ENCODE measurements at places on chromosomes 5 and 9.

DNA sequence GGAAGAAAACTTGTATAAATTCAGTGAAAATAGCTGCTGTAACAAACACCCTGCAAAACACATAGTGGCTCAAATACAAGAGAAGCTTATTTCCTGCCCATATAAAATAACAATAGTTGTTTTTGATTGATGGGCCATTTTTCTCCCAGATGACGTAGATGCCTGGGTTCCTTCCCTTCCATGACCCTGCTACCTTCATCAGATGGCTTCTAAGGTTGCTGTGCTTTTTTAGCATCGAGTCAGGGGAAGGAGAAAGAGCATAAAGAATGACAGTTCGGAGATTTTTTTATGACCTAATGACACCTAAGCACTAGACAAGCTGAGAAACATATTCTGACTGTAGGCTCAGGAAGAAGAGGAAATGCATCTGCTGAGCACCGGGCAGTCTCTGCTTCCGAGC lies 34.7 kb upstream of the DPYSL3 start:
- no peak for DNase-seq

DNA sequence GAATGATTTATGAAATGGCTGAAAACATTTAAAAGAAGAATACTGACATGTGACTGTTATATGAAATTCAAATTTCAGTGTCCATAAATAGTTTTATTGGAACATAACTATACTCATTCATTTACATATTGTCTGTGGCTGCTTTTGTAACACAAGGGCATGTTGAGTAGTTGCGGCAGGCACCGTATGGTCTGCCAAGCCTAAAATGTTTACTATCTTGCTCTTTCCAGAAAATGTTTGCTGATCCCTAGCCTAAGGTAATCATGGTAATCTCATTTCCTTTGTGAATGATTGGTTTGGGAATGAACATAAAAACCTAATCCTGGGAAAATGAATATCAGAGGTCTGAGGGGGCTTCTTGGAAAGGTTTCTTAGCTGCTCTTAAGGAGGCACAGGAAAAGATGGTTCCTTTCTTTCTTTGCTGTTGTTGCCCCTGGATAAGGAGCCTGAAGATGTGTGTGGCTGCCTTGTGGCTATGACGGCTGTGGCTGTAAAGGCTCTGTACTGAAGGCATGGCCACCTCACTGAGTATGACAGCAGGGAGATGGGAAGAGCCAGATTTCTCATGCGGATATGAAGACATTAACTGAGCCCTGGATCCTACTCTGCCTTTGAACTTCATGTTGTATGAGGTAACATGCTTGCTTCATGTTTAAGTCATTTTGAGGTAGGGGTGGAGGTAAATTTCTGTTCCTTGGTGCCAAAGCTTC lies 419.4 kb upstream of the CLINT1 start:
- DNase-seq = no peak

GRCh38 chr9:6054280-6055099 lies 39.1 kb upstream of the RANBP6 start:
- DNase-seq = no peak

DNA sequence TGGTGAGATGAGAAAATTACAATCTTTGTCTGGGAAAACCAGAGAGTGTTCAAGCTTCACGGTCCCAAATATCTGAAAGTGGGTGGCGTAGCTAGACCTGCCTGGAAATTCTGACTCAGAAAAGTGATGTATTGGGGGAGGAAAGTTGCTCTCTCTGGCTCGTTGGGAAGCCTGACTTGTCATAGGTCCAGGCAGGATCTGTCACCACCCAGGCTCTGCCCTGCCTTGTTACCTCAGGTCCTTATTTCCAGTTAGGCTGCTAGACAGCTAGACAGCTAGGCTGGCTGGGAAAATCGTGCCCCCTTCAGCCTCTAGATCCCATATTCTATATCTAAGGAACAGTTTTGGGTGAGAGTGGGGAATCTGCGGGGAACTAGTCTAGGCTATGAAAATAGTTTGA lies 41.0 kb upstream of the HCN1 start:
- no peak for DNase-seq

DNA sequence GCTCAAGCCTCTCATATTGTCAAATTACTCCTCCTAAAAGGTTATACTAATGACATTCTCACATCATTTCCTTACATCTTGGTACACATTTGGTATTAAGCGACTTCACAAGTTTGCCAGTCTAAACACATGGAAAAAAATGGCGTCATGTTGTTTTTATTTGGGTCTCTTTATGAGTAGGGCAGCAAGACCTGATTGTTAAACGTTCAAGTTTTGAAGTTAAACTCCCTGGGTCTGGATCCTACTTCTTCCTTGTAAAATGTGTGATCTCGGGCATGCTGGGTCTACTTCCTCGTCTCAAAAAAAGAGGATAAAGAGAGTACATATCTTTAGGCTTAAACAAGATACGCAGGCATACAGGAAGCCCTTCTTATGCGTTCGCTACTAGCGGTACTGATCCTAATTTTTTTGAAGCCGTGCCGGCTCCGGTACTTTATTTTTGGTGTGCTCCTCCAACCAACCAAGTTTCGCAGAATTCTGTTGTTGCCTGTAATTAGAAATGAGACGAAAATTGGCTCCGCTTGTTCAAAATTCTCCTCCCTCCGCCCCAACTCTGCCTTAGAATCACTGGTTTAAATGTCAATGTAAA lies 596 bp upstream of the CDC37L1 start:
- no peak for DNase-seq

GRCh38 chr9:121729769-121730562 lies 78.5 kb downstream of the DAB2IP start:
- no peak for DNase-seq

- no peak for DNase-seq
Observed at GRCh38 chr5:53169933-53170332, 60.4 kb upstream of the MOCS2 start.

- DNase-seq = no peak
Observed at GRCh38 chr5:112228667-112229066, 190.4 kb downstream of the EPB41L4A start.

- DNase-seq = no peak
Observed at GRCh38 chr5:62001640-62002039, 304.4 kb upstream of the KIF2A start.

DNA sequence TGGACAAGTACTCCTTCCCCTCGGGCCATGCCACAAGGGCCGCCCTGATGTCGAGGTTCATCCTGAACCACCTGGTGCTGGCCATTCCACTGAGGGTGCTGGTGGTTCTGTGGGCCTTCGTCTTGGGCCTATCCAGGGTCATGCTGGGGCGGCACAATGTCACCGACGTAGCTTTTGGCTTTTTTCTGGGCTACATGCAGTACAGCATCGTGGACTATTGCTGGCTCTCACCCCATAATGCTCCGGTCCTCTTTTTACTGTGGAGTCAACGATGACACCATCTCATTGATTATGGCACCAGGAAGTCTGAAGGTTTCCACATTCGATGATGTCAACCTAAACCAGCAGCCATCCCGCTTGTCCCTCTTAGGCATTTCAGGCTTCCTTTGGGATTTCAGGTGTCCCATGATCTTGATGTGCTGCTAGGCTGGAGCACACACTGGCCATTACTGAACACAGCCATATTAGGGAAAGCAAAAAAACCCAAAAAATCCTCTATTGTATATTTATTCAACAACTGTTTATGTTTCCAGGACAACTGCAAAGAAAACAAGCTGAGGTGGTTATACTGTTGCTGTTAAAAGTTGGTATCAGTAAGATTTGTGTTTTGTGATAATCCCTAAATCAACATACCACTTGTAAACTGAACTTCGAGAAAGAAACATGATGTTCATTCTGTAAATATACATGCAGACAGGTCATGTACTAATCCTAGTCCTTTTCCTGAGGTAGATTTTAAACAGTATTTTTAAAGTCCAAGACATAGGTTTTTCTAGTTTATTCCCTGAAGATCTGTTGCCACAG lies 1.1 kb downstream of the PLPP6 start:
- no peak for DNase-seq

DNA sequence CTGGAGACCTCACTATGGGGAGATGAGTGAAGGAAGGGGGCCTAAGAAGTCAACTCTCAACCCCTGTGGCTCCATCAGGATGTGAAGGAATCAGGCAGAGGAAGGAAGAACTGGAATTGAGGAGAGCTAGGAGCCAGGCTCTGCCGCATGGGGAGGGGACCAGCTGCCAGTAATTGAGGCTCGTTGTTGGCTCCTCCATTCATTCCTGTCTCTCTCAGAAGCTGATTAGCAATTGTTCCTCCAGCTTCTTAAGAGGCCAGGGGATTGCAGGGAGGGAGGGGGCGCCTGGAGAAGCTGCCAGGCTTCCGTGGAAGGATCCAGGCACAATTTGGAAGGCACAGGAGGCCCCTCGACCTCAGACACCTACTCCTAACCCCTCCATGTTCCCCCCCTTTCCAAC lies 20.5 kb upstream of the TTLL11 start:
- no peak for DNase-seq

DNA sequence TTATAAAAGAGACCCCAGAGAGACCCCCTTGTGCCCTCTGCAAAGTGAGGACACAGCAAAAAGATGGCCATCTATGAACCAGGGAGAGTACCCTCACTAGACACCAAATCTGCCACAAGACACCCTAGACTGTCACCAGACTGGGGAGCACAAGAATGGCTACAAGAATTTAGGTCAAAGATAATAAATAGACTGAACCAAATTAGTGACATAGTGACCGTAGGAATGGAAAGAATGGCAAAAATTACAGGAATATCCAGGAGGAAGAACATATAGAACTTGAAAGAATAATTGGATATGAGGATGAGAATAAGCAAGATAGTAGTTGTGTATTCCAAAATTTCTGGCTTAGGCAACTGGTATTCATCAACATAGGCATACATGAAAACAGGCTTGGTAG lies 235.0 kb downstream of the NNT start:
- no peak for DNase-seq

DNA sequence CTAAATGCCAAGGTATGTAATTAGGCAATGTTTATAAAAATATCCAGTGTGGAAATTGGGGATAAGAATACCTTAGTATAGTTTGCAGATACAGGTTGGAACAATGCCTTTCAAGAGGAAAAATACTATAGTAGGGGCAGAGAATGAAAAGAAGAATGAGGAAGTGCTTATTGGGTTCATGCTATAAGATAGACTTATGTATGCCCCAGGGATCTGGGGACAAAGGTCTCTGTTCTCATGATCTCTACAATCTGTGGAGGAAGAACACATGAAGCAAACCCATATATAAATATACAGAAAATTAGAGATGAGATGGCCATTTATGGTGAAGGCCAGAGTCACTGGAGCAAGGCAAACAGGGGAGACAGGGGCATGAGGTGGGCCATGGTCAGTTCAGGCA lies 106.5 kb upstream of the DAB2 start:
- no peak for DNase-seq

DNA sequence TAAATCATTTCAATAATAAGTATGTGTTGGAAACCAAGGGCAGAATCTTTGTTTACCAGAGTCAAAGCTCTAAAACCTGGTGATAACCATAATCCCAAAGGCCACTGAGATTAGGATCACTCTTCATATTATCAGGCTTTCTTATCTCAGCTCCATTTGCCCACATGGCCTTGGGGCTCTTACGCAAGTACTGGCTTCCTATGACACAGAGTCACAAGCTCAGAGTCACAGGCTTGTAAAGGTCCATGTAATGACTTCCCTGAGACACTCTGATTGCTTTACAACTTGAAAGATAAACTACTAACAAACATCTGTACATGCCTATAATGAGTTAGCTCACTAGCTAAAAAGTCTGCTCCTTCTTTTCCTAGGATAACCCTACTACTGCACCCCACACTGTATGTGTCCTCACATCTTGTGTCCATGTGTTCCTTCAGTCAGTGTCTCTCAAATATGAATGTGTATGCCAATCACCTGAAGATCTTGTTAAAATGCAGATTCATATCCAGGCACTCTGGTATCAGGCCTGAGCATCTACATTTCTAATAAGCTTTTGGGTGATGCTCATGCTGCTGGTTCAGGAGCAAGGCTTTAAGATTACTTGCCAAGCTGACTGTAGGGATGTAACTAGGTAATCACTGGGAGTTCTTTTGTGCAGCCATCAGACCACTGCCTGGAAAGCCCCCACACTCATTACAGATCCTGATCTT lies 28.4 kb downstream of the SEMA6A start:
- no peak for DNase-seq

DNA sequence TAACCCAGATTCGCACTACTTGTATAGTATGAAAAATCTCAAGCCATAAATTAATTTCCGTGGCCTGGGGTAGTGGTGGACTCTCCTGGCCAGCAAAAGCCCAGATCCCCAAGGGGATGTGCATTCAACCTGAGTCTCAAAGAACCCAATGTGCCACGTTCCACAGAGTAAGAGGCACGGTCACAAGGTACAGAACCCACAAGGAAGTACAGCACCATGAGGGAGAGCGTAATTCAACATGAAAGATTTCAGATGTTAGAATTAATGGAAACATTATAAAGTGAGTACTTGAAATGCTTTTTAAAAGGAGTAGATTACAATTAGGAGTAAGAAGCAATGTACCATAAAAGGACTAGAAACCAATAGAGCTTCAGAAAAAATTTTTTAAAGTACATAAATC lies 23.4 kb downstream of the SRD5A1 start:
- DNase-seq = no peak

DNA sequence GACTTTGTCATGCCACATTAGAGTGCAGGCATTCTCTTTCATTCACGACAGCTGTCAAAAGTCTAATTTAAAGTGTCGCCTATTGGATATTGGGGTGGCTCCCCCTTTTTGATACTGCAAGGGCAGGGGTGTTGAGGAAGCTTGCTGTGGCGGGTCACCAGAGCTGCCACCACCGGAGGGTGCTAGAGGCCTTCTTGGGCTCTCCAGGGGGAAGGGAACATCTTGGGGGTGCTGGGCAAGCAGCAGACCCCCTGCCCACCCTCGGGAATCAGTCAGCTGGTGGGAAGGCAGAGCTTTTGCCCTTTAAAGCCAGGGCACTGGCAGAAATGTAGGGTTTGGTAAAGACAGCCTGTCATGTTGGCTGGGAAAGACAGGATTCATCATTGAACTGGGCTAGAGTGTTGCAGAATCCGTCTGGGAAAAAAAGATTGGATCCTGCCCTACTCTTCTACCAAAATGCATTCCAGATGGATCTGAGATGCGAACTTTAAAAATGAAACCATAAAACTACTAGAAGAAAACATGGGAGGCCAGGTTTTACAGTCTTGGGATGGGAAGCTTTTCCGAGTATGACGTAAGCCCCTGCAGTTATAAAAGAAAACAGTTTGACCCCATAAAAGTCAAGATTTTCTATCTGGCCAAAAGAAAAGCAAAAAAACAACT lies 22.3 kb downstream of the COL5A1 start:
- no peak for DNase-seq

GRCh38 chr9:100580257-100580656 lies 2.4 kb downstream of the CAVIN4 start:
- no peak for DNase-seq

- DNase-seq = no peak
Observed at GRCh38 chr5:66438696-66439095, 157.5 kb upstream of the MAST4 start.

Measured in NCI-H1436 treated with DMSO at 0.1 percent for 48 hours (cell line).